ENCODE measurements at places on chromosomes 3 and 15. TPM values are rescaled to one million over a fixed set of nuclear protein-coding genes. Genes with fewer than 3 reads are reported as not detected.
A peak's percentile ranks its signal among the peaks of the same experiment; 100 is the strongest.

Gene SPATA12
- total RNA-seq, result 1.0 TPM

Gene PCYT1A
- total RNA-seq, result 72.3 TPM

Gene MORC1
- total RNA-seq, result not detected

DNA sequence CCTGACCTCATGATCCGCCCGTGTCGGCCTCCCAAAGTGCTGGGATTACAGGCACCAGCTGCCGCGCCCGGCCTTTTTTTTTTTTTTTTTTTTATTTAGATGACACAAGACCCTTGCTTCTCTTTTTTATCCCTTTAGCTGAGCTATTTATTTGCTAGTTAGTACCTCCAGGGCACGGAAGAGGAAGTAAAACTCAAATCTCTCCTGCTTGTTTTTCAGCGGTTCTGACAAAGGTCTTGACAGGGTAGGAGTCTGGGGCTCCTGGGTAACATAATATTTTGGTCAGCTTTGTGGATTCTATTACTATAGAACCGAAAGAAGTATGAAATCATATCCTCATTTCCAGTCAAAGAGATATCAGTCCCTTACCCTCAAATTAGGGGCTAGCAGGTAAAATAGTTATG lies 44.0 kb upstream of the ETV5 start:
- no peak for DNase-seq

- DNase-seq, result peak; percentile 88
These were observed 75.9 kb upstream of the RNU6-1 start for GRCh38 chr15:67915461-67916374.
